ENCODE measurements at places on chromosomes 5 and 9. TPM values are rescaled to one million over a fixed set of nuclear protein-coding genes. Genes with fewer than 3 reads are reported as not detected.

The SMIM33 gene
- total RNA-seq: not detected

The IFNA2 gene
- total RNA-seq: not detected

The IL13 gene
- total RNA-seq: not detected

The OR2V1 gene
- total RNA-seq: not detected

The GAS1 gene
- total RNA-seq: not detected

The IL5 gene
- not detected for total RNA-seq

The OR2V2 gene
- not detected for total RNA-seq

The GPRIN1 gene
- total RNA-seq: 7.2 TPM

The CMBL gene
- total RNA-seq: 286 TPM

DNA sequence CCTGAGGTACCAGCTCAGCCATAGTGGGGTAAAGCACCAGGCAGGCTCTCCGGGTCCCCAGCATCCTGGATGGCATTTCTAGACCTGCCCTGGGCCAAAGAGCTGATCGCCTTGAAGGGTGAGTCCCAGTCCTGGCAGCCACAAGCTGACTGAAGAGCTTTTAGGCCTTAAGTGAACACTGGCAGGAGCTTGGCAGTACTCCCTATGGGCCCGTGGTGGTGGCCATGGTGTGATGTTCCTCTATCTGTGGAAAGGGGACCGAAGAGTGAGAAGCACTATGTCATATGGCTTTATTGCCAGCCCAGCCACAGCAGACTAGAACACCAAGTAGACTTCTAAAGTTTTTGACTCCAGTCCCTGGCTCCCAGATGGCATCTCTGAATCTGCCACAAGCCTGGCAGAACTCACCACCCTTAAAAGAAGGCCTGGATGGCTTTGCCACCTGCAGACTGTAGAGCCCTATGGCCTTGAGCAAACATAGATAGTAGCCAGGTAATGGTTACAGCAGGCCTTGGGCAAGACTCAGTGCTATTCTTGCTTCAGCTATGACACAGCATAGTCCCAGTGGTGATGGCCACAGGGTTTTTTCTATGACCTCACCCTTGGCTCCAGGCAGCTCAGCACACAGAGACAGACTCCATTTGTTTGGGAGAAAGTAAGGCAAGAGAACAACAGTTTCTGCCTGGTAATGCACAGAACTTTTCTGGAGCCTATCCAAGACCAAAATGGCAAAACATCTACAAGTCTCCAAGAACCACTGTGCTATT is 801.5 kb upstream of the DMAC1 start:
- no peak for DNase-seq

DNA sequence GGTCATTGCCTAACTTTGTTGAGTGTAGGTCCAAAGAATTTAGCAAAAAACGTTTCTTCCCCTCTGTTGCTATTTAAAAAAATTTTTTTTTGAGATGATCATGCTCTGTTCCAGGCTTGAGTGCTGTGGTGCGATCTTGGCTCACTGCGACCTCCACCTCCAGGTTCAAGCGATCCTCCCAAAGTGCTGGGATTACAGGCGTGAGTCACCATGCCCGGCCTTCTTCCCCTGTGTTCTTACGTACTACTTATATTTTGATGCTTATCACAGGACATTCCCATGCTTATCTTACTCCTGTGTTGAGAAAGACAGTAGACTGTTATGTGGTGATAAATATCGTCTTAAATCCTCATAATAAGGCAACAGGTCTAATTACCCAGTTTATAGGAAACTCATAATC is 2.5 kb downstream of the ACER2 start:
- no peak for DNase-seq

GRCh38 chr9:70949239-70949638 is 172.2 kb downstream of the TRPM3 start:
- DNase-seq: no peak

DNA sequence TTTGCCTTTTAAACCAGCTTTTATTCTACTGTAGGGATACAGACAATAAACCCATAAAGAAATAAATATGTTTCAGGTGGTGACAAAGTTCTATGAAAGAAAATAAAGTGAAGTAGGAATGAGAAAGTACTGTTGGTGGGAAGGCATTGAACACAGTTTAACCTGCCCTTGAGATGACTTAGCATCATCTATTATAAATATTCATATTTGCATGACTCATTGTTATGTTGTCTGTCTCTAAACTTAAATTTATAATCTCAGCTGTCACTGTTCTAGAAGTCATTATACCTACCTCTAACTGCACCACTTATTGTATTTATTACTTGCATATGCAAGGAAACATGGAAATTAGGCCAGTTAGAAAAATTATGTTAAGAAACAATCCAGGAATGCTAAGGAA is 202.2 kb downstream of the CHSY3 start:
- DNase-seq: no peak

DNA sequence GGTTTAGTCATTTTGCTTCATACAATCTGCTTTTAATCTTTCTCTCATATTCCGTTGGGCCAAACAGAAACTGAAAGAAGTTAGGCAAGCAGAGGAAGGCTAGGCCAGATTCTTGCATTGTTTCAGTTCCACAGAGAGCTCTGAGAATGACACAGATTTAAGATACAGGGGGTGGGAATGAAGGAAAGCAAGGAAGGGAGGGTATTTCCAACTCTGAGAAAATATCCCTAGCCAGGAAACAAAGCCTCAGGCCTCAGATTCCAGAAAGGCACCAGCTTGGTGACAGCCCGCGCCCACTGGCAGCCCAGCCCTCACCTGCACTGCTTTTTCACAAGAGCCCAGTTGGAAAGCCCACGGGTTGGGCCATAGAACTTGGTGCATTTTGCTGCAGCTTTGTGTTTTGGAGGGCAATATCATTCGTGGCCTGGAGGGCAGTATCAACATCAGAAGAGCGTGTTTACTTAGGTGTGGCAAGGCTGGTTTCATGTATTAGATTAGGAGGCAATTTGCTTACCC is 63.5 kb downstream of the ENC1 start:
- DNase-seq: peak; percentile 68

GRCh38 chr9:122213589-122214413 is 15.0 kb downstream of the LHX6 start:
- DNase-seq: no peak

DNA sequence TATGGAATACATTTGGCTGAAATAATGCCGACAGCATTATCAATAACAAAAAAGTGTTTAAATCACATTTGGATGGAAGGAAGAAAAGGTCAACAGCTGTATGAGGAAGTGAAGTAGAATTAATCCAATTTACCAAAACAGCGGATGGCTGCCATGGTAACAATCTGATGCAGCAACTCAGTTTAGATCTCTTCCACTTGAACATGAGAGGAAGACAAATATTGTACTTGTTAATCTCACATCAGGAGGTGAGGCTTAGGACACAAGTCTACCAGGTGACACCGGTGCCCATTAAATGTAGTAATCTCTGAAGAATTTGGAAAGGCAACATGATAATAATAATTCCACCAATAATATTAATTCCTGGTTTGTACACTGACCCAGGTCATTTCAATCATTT is 2.4 kb downstream of the RASEF start:
- DNase-seq: peak; percentile 93

- no peak for DNase-seq
Measured at GRCh38 chr9:89388084-89388867, 70.0 kb downstream of the SECISBP2 start.

DNA sequence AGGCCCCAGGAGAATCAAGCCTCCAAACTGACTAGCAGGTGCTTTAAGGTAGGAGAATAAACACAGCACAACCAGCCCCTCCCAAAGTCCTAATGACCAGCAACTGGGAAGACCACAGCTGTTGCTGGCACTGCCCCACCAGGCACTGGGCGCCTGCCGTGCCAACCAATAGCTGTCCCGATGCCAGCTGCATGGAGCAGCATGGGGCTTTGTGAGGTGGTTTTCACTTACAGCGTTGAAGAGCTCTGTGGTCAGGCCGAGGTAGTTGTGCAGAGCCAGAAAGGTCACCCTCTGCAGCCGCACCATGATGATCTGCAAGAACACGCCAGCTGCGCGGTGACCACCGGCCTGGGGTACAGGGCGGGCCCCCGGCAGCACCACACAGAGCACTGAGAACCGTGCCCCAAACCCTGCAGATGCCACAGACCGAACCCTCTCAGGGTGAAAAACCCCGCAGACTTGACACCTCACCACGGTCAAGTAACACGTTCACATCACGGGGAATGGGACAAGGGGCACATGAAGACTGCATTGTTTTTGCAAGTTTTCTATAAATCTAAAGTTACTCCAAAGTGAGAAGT is 28.7 kb downstream of the PNPLA7 start:
- DNase-seq: no peak

- DNase-seq: peak; percentile 86
Measured at GRCh38 chr9:107269681-107270080, 13.4 kb upstream of the RAD23B start.

- no peak for DNase-seq
Measured at GRCh38 chr5:1888541-1889251, 6.0 kb upstream of the IRX4 start.

DNA sequence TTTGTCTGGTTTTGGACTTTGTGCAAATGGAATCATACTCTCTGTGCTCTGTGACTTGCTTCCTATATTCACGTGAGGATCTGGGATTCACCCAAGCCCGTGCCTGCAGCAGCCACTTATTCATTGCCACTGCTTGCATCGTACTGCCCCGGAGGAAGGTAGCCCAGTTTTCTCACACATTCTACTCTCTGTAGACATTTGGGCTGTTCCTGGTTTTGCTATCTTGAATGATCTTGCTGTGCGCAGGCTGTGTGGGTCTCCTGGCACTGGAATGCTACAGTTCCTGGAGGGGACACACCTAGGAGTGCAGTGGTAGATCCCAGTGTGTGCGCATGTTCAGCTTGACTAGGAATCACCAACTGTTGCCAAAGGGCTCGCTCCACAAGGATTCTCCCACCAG is 99.2 kb upstream of the BOD1 start:
- no peak for DNase-seq

DNA sequence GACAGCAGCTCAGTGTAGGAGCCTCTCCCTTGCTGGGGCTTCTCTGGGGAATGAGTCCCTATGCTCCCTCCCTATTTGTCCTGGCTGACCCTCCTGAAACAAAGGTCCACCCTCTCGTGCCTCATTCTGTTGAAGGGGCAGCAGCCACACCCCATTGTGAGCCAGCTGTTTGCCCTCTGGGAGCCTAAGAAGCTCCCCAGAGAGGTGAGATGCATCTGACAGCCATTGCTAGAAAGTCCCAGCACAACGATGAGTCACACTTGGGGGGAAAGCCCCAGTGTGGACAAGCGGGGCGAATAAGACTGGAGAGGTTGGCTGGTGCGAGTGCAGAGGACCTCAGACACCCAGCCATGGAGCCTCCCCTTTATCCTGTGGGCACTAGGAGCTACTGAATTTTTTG is 101.4 kb downstream of the PPARGC1B start:
- DNase-seq: peak; percentile 7

Measured in PC-9 (cell line).